A549 treated with RU486 at 1 μM for 4 hours (cell line): ENCODE measurements at places on chromosomes 6 and 20. TPM values are rescaled to one million over a fixed set of nuclear protein-coding genes. Genes with fewer than 3 reads are reported as not detected.

PBX2 gene
- total RNA-seq, result 13.3 to 19.7 TPM (median 17.1 TPM) in 5 replicates

CCN6 gene
- not detected in 5 replicates for total RNA-seq

HCK gene
- 0.08 to 0.13 TPM (median 0.10 TPM) in 4 of 5 replicates, not detected in the other for total RNA-seq

UST gene
- total RNA-seq, result 2.2 to 3.5 TPM (median 2.5 TPM) in 5 replicates

RAET1E gene
- total RNA-seq, result 2.0 to 3.2 TPM (median 3.0 TPM) in 5 replicates

APOM gene
- 2.8 to 3.3 TPM (median 2.9 TPM) in 5 replicates for total RNA-seq

EBF4 gene
- 2.4 to 3.0 TPM (median 2.7 TPM) in 5 replicates for total RNA-seq

OLIG3 gene
- not detected in 5 replicates for total RNA-seq

CST7 gene
- not detected in 5 replicates for total RNA-seq
